ENCODE measurements at places on chromosomes 16 and 17. TPM values are rescaled to one million over a fixed set of nuclear protein-coding genes. Genes with fewer than 3 reads are reported as not detected.
A peak's percentile ranks its signal among the peaks of the same experiment; 100 is the strongest.

Gene PRR35
- total RNA-seq, result not detected

Gene NDE1
- 80.2 TPM for total RNA-seq

Gene ITGB4
- total RNA-seq, result 436 TPM

Gene TM4SF5
- total RNA-seq, result not detected

Gene AFMID
- 69.4 TPM for total RNA-seq

Gene BICDL2
- total RNA-seq, result 101 TPM

Gene NPIPB8
- total RNA-seq, result not detected

Gene MAF
- 205 TPM for total RNA-seq

Gene TBC1D3E
- total RNA-seq, result not detected

Gene PDE6G
- 8.9 TPM for total RNA-seq

Gene PPY
- total RNA-seq, result not detected

- DNase-seq, result no peak
These were observed 96.4 kb downstream of the MSI2 start for GRCh38 chr17:57352665-57353175.

DNA sequence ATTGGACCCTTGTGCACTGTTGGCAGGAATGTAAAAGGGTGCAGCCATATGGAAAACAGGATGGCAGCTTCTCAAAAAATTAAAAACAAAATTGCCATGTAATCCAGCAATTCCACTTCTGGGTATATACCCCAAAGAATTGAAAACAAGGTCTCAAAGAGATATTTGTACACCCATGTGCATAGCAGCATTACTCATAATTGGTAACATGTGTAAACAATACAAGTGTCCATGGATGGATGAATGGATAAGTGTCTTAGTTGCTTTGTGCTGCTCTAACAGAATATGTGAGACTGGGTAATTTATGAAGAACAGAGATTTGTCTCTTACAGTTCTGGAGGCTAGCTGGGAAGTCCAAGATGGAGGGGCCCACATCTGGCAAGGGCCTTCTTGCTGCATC, 3.8 kb upstream of the RUNDC3A start:
- no peak for DNase-seq

- DNase-seq, result no peak
These were observed 117.4 kb downstream of the SNX29 start for GRCh38 chr16:12093902-12094301.

DNA sequence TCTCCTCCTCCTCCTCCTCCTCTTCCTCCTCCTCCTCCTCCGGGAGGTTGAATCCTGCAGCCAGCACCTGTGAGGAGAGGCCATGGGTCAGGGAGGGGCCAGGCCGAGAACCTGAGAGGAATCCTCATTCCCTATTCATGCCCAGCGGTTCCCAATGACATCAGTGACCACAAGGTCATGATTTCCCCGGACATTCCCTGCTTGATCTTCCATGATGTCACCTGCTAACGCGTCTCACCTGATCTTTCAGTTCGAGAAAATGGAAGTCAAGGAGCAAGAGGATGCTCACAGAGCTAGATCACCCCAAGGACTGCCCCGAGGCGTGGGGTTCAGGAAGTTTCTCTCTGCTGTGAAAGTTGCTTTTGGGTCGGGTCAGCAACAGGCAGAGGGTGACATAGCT, 5.4 kb downstream of the APOBR start:
- DNase-seq, result no peak

DNA sequence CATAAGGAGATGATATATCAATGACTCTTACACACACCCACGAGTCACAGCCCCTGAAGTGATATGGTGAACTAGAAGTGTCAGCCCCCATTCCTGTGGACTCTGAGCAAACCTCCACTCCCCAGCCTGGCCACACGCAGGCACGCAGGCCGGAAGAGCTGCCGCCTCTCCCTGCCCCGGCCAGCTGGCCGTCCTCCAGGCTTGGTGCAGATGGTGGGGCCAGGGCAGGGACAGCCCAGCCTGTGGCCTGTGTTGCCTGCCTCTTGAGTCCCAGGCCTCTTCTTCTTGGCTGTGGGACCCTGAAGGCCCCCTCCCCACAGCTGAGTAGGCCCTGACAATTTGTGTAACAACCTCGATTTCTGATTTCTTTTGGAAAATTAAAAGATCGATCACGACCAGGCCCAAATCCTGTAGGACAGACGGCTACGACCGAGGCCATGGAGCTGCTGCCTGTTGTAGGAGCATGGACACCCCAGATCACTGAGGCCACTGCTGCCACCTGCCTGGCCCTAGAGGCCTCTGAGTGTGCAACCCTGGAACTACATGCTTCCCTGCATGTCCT, 10.0 kb upstream of the MPRIP start:
- no peak for DNase-seq

DNA sequence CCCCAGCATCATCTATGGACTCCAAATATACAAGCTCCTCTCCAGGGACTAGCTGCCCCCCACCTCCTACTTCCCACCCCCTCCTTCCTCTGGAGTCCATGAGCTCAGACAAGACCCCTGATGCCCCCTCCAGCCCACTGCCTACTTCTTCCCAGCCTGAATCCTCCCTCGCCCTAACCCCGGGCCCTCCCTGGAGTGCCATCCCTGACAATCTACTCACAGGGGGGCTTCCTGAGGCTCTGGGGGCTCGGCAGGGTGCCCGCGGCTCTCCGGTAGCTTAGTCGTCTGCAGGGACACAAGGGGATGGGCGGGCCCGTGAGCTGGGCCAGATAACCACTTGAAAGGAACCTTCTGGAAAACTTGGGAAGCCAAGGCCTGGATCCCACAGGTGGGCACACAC, 15.1 kb downstream of the MPP3 start:
- peak; percentile 73 for DNase-seq

DNA sequence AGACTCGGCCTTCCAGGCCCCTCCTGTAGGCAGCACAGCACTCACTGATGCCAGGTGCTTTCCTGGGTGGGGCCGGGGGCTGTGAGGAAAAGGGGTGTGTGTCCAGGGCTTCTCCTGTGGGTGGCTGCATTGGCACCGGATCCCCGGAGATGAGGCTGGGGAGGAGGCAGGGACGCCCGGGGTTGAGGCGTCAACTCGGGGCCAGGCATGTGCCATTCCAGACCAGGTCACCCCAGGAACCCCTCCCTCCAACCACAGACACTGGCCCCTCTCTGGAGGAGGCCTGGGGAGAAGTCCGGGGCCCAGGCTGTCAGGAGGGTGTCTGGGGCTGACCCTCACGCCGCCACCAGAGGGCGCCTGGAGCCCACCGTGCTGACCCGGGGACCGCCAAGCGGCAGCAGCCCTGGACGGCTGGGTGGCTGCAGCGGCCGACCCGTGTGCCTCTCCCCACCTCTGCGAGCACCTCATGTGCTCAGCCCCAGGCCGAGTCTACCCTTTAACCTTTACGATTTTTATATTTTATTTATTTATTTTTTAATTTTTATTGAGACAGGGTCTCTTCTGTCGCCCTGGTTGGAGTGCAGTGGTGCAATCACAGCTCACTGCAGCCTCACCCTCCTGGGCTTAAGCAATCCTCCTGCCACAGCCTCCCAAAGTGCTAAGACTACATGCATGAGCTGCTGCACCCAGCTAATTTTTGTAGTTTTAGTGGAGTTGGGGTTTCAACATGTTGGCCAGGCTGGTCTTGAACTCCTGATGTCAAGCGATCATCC, 3.2 kb upstream of the METRN start:
- DNase-seq, result no peak

DNA sequence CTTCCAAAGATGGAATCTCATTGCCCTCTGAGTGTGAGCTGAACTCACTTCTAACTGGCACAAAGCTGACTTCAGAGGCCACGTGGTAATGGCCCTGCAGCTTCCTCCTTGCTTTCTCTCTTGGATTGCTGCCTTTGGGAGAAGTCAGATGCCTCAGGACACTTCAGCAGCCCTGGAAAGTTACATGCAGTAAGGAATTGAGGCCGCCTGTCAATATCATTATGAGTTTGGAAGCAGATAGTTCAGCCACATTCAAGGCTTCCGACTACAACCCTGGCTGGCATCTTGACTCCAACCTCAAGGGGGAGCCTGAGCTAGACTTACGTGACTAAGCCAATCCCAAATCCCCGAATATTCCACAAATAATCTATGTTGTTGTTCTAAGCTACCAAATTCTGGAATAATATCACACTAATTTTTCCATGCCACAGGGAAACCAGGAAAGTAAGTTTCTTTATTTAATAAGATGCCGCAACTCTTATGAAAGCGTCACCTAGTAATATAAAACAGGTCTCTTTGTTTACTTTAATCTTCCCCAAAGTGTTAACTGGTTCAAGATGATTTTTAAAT, 13.6 kb downstream of the CEP20 start:
- DNase-seq, result peak; percentile 40

DNA sequence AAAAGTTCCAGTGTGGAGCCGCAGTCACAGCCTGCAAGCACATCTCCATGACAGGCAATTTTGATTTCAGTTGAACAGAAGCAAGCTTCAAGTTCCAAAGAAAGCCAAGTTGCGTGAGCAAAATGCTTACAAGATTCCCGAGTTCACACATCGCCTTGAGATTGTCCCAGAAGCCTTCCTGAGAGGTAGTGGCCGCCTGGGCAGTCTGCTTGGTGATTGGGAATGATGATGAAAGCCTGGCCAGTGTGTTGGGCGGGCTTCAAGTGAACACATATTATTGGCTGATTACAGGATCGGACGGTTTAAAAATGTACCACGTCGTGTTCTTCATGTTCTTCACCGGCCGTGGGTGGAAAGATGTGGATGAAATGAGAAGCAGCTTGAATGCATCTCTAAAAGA, 185.5 kb downstream of the FOXL1 start:
- DNase-seq, result no peak

DNA sequence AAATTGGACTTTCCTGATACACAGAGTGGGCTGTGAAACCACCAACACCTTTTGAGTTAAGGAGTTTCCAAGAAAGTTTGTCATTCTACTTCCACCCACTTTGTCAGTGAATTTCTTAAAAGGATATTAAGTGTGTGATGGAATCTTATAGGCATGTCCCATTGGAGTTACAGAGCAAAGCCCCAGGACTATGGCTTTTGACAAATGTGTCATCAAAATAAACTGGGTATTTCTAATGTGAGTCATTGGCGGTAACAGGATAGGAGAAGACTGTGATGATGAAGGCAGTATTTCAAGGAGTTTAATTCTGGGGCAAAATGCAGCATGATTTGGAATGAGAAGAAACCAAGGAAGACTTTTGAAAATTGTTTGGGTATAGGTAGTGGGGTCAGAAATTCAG, 1013.8 kb upstream of the EEF2KMT start:
- DNase-seq, result no peak

DNA sequence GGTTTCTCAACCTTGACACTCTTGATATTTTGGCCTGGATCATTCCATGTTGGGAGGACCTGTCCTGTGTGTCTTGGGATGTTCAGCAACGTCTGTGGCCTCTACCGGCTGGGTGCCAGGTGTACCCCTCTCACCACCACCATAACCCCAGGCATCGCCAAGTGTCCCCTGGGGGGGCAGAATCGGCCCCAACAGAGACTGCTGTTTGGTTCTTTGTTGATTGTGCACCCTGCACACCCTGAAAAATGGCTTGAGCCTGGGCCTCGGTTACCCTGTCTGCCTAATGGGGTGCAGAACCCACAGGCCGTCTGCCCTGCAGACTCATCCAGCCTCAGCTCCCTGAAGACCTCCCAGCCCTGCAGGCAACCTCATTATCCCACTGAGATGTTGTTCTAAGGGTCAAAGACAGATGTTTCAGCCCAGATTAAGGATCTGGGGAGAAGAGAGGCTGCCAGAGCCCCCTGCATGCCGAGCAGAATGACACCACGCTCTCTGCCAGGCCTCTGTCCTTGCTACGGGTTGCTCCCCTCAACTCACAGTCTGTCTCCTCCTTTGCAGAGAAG, 9.2 kb downstream of the CACNG1 start:
- DNase-seq, result no peak

- peak; percentile 37 for DNase-seq
These were observed 51.5 kb downstream of the BANP start for GRCh38 chr16:88002749-88003148.

DNA sequence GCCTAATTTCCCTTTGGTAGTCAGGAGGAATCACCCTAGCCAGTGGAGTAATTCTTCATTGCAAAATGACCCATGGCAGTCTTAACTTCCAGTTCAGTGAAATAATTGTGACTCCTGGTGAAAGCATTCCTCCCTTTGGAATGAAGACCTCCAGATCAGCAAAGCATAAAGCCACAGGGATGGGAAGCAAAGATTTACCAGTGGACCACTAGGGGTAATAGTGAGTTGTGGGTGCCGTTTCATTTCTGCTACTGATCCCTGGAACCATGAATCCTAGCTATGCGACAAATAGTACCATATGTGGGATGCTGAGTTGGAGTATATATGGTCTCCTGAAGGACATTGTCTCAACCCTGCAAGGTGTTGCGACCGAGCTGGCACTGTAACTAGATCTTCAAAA, 13.7 kb downstream of the DYNLL2 start:
- DNase-seq, result no peak

DNA sequence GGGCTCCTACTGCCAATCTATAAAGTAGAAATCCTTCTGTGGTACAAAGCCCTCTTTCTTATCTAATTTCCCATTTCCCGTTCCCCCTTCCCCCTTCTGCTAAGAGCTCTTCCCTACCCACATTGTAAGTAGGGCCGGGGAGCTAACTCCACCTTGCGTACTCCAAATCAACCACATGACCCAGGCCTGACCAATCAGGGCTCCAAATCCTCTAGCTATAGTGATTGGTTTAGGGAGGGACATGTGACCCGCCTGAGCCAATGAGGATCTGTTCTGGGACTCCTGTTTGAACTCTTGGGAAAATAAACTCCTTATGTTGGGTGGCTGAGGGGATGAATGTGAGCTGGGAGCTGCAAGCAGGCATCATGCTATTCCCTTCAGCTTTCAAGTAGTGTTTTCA, 40.9 kb upstream of the MEOX1 start:
- no peak for DNase-seq

GRCh38 chr17:18076936-18077335, 10.8 kb upstream of the DRG2 start:
- DNase-seq, result no peak

GRCh38 chr17:77476931-77477805, 336.4 kb downstream of the SEC14L1 start:
- peak; percentile 82 for DNase-seq

DNA sequence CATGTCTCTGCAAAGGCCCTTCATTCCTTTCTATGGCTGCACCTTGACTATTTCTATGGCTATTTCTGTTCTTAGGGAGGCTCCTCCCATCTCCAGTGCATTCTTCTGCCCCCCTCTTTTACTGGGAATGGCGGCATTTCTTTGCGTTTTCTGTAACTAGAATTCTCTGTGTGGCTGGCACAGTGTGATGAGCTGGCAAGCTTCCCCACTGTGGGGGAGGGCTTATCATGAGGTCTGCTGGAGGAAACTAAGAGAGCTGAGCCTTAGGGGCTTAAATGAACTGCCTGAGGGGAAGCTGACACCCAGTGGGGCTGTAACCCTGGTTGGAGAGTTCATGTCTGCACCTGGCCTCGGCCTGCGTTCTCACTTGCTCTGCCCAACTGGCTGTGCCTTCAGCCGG, 1.5 kb upstream of the CARD14 start:
- DNase-seq, result no peak

- no peak for DNase-seq
These were observed 19.1 kb upstream of the DDX52 start for GRCh38 chr17:37662353-37662752.
